Prostate gland (tissue), 2 donors: ENCODE measurements at places on chromosomes 2 and 18. TPM values are rescaled to one million over a fixed set of nuclear protein-coding genes. Genes with fewer than 3 reads are reported as not detected.

CPO gene
- total RNA-seq, result 2.5 TPM

MYOM1 gene
- 6.1 TPM for total RNA-seq

TLX2 gene
- total RNA-seq, result not detected

PAX8 gene
- total RNA-seq, result 1.0 TPM

WDR43 gene
- total RNA-seq, result 30.6 TPM

DARS1 gene
- 54.9 TPM for total RNA-seq

ERICH2 gene
- 0.73 TPM for total RNA-seq

IL37 gene
- total RNA-seq, result 1.4 TPM
